ENCODE measurements at places on chromosomes 11 and 22.

DNA sequence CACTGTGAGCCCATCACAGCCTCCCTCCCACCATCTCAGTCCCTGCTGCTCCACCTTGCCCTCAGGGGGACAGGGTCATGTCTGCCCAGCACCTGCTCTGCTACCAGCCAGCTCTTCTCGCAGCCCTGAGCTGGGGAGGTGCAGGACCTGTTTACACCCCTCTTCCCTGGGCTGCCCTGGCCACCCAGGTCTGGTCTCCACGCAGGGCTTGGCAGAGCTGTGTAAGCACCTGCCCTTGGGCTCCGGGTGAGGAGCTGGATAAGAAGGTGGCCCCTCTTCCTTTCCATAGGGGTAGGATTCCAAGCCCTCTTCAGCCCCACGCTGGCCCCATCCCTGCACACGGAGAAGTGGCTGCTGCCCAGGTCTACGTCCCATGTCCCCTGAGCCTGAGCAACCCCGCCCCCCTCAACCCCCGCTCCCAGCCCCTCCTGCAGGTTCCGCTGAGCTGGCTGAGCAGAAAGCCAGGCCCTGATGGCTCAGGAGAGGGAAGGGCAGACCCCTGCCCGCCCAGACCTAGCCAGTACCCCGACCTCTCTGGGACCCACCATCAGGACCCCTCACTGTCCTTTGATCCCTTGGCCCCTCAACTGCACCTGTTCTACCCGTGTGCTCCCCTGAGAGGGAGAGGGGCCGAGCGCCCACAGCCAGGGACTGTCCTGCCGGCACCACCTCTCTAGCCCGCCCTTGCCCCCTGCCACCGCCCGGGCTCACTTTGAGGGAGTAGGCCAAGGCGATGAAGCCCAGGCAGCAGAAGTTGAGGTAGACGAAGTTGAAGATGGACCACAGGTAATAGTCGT is 3.2 kb downstream of the IFITM10 start:
- no peak for DNase-seq

DNA sequence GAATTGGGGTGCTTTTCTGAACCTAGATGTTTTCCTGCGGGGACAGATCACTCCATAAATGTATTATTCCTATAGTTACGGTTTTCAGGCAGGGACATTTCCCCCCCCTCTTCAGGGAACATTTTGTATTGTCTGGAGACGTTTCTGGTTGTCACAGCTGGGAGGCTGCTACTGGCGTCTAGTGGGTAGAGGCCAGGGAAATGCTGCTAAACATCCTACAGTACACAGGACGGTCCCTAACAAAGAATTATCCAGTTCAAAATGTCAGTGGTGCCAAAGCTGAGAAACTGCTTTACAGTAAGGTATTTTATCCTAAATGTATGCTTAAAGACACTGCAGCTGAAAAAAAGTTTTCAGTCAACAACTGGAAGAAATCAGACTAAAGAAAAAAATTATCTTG is 19.4 kb downstream of the PIWIL4 start:
- DNase-seq: no peak

DNA sequence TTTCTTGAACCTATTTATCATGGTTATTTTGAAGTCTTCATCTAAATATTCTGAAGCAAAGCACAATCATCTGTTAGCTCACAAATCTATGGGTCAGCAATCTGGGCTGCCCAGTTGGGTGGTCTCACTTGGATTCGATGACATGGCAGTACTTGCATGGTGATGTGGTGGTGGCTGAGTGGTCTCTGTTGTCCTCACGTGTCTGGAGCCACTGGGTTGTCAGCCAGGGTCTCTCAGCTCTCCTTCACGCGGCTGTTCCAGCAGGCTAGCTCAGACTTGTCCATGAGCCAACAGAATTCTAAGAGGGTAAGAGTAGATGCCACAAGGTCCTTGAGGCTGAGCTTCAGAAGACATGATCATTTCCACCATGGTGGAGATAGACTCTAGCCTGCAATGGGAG is 66.4 kb upstream of the KCNQ1OT1 start:
- no peak for DNase-seq

DNA sequence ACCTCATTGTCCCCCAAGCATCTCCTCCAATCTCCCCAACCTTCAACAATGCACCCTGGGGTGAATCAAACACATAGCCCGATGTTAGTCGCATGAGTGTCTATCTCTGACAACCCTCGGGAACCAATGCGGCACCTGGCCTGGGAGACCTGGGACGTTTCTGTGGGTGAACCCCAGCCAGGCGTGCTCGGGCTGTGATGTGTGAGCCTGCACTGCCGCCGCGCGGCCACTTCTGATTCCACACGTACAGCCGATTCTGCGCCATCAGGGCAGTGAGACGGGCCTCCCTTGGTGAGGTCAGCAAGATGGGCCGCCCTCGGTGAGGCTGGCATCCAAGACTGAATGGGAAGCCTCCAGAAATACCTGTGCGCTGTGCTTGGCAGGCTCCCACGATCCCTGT is 5.2 kb upstream of the H19 start:
- DNase-seq: no peak

DNA sequence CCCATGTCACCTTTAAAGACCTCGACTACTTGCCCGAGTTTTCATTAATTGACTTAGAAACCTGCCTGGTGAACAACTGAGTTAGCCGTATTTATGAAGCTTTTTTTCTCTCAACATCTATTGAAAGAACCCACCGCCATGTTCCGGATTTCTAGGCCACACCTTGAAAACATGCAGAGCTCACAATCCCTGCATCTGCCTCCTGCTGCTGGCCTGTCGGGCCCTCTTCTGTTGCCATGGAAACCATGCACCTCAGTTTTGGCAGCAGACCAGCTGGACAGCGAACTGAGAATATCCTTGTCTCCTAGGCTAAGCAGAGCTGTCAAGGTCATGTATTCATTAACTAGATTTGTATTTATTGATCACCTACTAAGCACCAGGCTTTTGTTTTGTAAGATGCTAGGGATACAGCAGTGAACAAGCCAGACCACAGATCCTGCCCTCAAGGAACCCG is 4.3 kb upstream of the PATZ1 start:
- DNase-seq: peak; percentile 33

DNA sequence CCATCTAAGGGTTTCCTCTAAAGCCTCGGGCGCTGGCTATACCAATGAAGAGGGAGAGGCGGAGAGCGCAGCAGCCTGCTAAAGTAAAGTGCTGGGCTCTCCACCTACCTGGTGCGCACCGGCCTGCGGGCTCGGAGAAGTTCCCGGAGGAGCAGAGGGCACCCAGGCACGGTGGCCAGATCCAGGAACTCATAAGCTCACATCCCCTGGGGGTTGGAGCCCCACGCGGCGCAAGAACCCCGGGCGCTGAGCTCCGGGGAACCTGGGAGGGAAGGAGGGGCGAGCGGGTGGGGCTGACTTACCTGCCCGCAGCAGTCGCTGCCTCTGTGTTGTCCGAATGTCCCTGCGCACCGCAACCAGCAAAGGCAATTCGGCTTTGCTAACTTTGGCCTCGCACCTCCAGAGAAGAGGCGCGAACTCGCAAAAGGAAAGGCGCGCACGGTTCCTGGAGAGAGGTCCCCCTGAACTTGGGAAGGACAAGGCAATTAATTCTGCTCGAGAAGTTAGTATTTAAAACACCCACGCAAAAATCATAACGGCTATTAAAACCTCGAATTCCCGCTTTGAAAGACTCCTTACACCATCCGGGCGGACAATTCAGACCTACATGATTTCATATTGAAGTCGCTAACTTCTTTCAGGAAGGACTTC is 127.6 kb upstream of the C11orf58 start:
- no peak for DNase-seq

- no peak for DNase-seq
These were observed 10.4 kb downstream of the RCOR2 start for GRCh38 chr11:63906585-63906984.

DNA sequence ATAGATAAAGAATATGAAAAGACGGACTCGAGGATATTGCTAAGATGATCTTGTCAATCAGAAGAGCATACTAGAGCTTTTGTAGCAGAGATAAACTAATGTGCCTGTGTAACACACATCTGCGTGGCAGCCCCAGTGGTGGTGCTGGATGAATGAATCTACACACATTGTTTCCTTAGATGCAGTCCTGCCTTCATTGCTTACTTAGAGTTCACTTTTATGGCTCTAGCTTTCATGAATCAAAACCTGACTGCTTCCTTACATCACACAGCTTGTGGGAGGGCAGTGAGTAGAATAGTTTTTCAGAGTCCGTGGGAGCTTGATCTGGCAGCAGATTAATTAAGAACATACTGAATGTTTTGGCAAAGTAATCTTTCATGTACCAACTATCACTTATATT is 83.7 kb downstream of the EXT2 start:
- no peak for DNase-seq

GRCh38 chr22:38327805-38328204 is 10.6 kb upstream of the CSNK1E start:
- no peak for DNase-seq

DNA sequence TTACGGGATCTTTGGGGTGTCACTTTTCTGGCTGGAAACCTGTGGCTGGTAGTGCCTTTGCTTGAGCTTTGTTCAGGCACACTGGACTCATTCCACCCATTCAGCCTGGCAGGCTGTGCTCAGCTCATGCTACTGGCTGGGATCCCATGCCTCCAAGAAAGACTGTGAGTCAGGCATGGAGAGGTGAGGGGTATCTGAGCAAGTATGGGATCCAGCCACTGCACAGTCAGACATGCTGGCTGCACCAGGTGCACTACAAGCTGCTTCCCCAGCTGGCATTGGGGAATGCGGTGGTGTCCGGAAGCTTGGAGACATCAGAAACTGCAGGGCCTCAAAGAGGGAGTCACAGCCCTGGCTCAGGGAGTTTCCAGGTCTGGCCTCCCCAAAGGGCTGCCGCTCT is 12.0 kb upstream of the MED17 start:
- no peak for DNase-seq

DNA sequence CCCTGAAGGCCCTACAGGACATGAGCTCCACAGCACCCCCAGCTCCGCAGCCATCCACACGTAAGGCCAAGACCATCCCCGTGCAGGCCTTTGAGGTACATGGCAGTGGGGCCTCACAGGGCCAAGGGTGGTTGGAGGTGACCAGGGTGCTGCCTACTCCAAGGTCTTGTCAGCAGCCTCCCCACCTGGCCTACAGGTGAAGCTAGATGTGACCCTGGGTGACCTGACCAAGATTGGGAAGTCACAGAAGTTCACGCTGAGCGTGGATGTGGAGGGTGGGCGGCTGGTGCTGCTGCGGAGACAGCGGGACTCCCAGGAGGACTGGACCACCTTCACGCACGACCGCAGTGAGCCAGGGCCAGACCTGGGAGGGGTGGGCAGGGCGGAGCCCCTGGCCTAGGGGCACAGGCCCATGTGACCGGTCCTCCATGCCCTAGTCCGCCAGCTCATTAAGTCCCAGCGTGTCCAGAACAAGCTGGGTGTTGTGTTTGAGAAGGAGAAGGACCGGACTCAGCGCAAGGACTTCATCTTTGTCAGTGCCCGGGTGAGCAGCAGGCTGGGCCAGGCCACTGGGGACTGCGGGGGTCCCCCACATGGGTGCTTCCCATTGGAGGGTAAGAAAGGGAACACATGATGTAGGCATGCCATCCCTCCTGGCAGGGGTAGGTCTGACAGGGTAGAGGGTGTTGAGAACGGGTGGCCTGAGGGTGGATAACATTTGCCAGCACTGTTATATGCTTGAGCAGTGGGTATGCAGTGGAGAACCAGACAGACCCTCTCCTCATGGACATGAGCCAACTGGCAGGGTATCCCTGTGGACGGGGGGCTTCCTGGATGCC is 5.6 kb downstream of the INPPL1 start:
- DNase-seq: no peak

DNA sequence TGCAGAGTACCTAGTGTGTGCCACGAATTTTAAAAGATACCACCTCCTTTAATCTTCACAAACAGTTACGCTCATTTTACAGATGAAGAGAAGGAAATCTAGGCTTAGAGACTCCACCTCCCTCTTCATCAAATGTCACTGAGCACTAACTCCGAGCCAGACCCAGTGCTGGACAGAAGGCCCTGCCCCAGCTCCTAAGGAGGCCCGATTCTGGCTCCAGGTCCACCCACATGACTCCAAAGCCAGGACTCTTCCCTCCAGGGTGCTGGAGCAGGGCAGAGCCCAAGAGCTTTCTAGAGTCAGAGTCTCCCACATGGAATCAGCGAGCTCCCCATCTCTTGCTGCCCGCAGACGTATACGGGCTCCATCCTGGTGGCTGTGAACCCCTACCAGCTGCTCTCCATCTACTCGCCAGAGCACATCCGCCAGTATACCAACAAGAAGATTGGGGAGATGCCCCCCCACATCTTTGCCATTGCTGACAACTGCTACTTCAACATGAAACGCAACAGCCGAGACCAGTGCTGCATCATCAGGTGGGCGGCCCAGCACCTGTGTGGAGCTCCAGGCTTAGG is 27.6 kb downstream of the MYO7A start:
- DNase-seq: no peak

DNA sequence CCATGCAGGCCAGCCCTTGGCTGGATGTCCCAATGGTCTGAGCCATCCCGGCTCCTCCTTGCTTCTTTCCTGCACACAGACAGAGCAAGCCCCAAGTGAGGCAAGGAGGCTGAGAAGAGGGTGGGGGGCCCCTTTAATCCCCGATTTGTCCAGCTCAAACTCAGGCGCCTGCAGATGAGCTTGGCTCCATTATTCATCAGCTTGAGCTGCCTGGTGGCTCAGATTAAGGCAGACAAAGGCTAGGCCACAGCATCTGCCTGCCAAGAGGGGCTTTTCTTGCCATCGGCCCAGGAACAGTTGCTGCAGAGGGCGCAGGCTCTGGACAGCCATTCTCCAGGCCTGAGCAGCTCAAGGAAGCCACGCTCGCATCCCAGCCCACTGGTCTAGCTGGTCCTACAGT is 35.4 kb downstream of the LMO1 start:
- DNase-seq: no peak

- DNase-seq: no peak
These were observed 102.7 kb upstream of the BIRC3 start for GRCh38 chr11:102214623-102215022.

DNA sequence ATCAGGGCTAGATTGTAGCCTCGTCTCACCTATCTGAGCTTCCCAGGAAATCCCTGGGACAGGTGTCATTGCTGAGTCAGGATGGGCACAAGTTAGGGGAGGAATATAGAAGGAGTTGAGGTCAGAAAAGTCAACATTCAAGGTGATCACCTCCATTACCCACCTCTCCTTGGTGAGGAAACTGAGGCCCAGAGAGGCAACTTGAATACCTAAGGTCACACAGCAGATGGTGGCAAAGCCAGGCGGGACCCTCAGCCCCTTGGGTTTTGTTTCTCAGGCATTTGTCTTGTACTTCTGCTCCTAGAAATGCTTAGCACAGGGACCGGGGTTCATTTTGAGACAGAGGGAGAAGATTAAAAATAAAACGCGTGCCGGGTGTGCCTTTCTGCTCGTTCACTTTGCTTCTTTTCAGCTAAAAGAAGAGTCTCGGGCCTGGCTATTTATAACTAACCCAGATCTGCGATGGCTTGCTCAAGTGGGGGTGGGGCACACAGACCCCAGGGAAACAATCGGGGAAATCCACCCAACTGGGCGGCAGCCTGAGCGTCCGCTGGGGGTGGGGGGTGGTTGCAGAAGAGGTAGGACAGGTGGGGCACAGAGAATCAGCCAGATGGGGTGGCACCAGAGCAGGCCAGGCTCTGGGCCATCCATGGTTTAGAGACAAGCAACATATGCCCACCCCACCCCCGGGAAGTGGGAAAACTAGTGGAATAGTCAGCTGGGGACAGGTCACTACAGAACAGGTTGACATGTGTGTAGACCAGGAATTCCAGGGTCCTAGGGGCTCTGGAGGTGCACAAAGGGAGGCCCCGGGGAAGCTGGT is 3.9 kb upstream of the GNAZ start:
- no peak for DNase-seq

GRCh38 chr22:23065495-23066122 is 4.7 kb upstream of the GNAZ start:
- no peak for DNase-seq

All from colonic mucosa (tissue), 4 donors.